ENCODE measurements at places on chromosomes 16 and 17.

GRCh38 chr17:82419540-82419939 is 1.2 kb upstream of the OGFOD3 start:
- DNase-seq = no peak

DNA sequence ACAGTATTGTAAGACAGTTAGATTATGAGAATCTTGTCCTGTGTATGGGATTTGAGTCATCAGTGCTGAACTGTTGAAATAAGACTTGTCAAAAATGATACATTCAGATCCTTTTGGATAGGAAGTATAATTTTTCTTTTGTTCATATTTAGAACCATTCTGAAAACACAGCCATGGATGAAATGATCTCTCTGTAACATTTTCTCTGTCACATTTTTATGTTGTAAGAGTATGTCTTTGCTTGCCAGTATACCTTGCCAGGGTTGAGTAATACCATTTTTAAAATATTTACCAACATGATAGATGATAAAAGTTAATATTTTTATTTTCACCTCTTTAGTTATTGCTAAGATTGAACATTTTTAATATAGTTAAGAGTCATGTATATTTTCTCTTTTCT is 45.0 kb downstream of the NSRP1 start:
- DNase-seq = no peak

DNA sequence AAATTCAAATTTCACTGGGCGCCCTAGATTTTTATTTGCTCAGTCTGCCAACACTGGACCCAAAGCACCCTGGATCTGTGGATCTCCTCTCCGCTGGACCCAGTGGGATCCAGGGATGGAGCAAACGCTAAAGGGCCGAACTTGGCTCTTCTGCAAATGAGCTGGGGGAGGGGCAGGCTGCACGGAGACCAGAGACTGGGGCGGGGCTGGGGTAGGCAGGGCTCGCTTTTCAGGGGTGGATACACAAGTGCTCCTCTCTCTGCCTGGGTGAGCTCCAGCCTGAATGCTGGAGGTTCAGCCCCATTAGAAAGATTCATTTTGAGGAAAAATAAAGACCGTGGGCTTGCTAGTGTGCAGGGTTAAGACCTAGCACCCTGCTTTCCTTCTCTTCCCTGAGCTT is 8.9 kb downstream of the CBX4 start:
- no peak for DNase-seq

- DNase-seq = no peak
Measured at GRCh38 chr17:63311416-63311937, 134.6 kb downstream of the CYB561 start.

DNA sequence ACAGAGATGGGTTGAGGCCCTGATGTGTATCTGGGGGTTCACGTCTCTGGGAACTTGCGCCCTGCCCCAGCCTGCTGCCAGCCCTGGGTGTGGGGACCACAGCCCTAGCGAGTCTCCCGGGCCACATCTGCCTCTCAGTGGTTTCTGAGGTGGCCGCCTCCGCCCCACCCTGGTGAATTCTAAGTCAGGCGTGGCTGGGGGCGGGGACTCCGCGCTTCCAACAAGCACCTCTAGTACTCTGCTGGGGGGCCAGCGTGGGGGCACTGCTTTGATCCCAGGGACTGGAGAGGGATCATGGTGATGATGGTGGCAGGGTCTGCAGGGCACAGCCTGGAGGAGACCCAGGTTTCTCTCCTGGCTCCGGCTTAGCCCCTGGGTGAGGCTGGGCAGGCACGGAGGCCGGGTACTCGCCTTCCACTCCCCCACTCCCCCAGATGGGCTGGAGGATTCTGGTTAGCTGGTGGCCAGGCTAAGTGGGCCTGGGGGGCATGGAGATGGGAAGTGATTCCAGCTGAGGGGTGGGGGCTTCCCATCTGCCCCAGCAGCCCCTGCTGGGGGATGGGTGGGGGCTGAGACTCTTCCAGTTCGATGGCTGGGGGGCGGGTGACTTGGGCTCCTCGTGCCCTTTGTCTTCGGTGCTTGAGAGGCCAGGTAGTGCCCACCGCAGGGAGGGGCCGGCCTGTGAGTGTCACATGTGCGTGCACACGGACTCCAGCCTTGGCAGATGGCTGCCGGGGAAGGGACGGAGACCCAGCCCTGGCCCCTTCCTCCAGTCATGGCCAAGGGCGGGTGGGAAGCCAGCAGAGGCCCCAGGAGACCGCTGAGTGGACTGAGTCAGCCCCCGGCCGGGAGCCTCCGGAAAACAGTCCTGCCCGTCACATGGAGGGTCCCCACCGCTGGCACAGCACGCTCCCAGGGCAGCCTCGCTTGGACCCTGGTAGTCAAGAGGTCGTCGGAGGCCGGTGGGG is 3.9 kb downstream of the GLIS2 start:
- peak; percentile 42 for DNase-seq

GRCh38 chr16:66905633-66906539 is 12.8 kb downstream of the CDH16 start:
- DNase-seq = no peak

GRCh38 chr17:54992797-54993639 is 24.5 kb downstream of the STXBP4 start:
- peak; percentile 41 for DNase-seq

GRCh38 chr17:63998721-63999679 is 849 bp downstream of the PRR29 start:
- no peak for DNase-seq

DNA sequence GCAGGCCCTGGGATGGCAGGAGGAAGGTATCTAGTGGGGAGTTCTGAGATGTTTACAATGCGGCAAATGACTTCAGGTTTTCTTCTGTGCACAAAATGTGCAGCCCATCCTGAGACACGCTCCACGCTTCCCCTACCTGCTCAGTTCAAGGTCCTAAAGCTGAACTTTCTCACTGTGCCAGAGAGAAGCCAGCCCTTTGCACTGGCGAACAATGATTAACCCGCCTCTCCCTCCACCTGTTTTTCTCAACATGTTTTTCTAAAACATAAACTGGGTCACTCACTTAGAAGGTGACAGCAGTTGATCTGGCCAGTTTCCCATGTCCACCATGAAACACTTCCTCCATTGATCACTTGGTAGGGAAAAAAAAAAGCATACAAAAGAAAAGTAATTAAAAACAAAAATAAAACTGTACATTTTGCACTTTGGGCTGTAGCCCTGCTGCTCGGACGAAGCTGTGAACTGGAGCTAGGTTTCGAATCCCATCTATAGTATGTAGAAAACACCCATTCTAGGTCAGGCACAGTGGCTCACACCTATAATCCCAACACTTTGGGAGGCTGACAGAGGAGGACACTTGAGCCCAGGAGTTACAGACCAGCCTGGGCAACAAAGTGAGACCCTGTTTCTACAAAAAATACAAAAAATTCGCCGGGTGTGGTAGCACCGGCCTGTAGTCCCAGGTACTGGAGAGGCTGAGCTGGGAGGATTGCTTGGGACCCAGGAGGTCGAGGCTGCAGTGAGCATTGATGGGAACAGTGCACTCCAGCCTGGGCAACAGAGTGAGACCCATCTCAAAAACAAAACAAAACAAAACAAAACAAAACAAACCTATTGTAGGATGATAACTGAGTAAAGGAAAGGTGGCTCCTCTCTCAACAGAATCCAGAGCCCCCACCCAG is 6.1 kb upstream of the G6PC1 start:
- DNase-seq = no peak

DNA sequence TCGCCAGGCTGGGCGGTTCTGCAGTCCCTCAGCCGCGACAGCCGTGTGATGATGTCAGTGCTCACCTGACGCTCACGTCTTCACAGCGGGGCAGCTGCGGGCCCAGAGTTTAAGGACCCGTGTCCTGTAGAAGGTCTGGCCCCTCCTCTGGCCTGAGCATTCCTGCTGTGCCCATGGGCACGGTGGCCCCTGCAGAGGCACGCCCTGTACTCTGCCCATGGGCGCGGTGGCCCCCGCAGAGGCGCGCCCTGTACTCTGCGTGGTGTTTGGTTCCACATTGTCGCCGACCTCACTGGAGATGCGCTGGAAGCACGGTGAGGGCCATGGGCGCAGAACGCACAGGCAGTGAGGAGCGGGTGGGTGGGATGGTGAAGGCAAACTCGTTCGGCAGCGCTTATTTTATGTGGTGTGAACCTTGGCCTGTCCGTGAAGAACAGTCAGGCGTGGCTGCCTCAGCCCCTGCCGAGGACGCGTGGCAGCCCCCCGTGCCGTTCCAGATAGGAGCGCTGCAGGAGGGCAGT is 122.0 kb downstream of the BANP start:
- DNase-seq = no peak

GRCh38 chr17:57530508-57530907 is 214.6 kb downstream of the CCDC182 start:
- no peak for DNase-seq

DNA sequence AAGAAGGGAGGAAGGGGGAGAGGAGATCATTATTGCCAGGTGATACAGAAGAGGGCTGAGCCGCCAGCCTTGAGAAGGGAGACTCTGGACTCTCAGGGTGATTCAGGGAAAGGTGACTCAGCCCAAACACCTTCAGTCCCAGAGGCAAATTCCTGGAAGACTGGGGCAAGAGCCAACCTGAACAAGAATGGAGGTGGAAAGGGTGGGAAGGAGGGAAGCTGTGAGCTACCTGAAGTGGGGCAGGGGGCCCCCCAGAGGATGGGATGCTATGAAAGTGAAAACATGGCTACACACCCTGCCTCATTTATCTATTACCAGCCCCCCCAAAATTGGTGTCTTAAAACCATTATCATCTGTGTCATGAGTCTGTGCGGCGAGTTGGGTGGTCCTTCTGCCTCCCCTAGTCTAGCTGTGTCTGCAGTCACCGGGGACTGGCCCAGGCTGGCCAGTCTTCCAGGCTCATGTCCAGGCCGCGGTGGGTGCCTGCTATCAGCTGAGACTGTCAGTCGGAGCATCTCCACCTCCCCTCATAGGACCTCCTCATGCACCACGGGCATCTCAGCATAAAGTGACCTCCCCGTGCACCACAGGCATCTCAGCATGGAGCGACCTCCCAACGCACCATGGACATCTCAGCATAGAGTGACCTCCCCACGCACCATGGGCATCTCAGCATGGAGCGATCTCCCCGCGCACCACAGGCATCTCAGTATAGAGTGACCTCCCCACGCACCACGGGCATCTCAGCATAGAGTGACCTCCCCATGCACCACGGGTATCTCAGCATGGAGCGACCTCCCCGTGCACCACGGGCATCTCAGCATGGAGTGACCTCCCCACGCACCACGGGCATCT is 3.2 kb upstream of the SLC47A2 start:
- DNase-seq = no peak
